ENCODE measurements at places on chromosomes 6 and 20. TPM values are rescaled to one million over a fixed set of nuclear protein-coding genes. Genes with fewer than 3 reads are reported as not detected.
A peak's percentile ranks its signal among the peaks of the same experiment; 100 is the strongest.

CALHM4 gene
- total RNA-seq, result 0.22 TPM

DNA sequence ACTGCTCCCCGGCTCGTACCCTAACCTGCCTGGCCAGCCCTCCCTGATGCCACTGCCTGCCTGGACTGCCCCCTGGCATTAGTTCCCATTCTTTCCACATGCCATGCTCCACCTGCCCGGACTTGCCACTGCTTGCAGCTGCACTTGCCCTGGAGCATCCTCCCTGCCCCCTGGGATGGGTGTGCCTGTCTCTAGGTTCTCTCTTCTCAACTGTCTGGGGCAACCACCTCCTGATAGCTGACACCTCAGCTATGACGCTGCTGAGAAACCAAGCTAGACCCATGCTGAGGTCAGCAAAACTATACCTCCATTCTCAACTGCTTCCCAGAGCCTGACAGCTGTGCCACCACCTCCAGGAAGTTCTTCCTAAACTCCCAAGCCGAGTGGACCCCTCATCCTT lies 72.1 kb downstream of the PERP start:
- no peak for DNase-seq

DNA sequence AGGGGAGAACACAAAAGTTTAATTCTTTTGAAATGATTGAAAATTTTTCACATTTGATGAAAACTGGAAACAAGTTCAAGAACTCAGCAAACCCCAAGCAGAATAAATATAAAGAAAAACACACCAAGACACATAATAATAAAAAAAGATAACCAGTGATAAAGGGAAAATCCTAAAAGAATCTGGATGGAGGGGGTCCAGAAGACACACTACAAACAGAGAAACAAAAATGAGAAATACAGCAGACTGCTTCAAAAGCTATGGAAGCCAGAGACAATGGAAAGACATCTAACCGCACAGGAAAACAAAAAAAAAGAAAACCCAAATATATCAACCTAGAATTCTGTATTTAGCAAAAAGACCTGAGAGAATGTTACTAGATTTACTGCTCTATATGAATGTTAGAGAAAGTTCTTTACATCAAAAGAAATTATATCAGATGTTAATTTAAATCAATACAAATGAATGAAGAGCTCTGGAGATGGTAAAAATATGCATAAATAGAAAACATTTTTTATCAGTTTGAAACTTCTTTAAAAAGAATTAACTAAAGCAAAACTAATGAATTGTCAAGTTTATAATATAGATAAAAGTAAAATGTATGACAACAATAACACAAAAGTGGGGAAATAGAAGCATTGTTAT lies 310.7 kb upstream of the PREP start:
- DNase-seq, result no peak

GRCh38 chr20:62156592-62157386 lies 13.2 kb downstream of the SS18L1 start:
- peak; percentile 55 for DNase-seq

DNA sequence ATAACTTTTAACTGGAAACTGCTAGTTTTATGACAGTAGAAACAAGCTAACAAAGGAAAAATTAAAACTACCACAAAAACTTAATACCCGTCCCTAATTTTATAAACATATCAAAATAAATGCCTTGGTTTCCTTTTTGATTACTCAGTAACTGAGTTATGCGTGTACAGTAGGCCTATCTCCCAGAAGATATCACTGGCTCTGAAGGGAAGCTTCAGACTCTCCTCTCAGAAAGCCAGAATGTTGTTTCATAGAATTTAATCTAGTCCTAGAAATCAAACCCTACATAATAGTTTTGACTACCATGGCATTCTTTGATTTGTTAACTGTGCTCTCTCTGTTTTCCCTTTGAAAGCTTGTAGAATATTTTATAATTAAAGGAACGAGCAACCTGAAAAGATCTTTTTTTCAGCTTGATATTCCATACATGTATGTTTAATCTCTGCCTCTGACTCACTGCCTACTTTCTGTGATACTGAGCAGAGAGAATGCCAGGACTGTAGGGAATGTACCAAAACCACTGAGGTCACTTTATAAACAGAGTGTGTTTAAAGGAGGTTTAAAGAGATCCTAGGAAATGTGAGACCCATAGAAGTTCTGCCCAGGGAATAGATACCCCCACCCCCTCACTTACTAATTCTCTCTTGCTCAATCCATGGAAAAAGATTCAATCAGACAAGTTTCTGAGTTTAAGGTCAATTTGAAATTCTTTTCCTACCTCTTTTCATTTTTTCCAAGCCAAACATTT lies 311.5 kb downstream of the HDGFL1 start:
- peak; percentile 86 for DNase-seq

GRCh38 chr6:163491737-163492300 lies 77.3 kb downstream of the QKI start:
- DNase-seq, result no peak

HLA-DMA gene
- total RNA-seq, result 0.44 TPM

- no peak for DNase-seq
Measured at GRCh38 chr20:5949943-5950270, 426 bp downstream of the TRMT6 start.

DNA sequence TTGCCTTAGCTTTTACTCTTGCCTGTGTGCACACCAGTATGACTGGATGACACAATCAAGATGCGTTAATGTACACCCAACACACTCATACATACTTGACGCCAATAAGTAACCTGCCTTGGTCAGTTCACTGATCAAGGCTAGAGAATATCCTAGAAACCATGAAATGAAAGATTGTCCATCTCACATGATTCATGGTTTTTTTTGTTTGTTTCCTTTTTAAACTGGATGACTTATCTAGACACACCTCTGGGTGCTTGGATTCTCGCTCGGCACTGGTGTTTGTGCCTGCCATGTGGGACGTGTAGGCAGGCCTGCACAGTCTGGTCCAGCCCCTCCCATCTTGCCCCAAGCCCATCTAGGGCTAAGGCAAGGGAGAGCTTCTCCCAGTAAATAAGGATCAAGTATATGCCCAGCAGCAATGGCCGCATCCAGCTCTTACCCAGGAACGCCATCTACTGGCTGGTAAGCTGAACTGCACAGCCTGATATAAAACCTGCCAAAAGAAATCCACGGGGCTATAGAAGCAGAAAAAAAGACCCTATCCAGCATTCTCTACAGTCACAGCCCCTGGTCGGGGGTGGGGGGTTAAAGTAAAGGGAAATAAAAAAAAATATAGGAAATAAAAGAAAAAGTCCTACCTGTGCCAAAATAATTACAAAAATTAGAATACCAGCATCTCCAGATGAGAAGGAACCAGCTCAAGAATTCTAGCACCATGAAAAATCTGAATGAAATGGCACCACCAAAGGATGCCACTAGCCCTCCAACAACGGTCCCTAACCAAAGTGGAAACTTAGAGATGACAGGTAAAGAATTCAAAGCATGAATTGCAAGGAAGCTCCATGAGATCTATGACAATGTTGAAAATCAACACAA lies 73.3 kb downstream of the OTOR start:
- DNase-seq, result peak; percentile 52

- DNase-seq, result no peak
Measured at GRCh38 chr6:159754959-159755914, 6.6 kb upstream of the ACAT2 start.

HAO1 gene
- not detected for total RNA-seq

- DNase-seq, result peak; percentile 80
Measured at GRCh38 chr6:116268589-116269293, 11.0 kb downstream of the TSPYL1 start.

DNA sequence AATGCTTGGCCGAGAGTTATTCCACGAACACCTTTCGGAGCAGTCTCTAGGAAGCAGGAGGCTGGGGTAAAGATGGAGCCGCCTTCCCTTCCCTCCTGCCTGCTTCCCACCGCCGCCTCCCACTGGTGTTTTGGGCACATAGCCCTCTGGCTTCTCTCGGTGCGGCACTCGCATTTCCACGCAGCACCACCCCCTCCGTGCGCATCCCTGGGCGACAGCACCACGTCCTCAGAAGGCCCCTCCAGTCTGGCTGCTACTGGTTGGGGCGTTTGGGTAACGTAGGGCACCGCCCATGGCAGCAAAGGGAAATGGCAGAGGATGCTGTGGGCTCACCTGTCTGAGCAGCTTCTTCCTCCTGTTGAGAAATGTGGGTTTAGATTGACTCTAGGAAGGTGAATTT lies 2.4 kb downstream of the COL20A1 start:
- no peak for DNase-seq

DNA sequence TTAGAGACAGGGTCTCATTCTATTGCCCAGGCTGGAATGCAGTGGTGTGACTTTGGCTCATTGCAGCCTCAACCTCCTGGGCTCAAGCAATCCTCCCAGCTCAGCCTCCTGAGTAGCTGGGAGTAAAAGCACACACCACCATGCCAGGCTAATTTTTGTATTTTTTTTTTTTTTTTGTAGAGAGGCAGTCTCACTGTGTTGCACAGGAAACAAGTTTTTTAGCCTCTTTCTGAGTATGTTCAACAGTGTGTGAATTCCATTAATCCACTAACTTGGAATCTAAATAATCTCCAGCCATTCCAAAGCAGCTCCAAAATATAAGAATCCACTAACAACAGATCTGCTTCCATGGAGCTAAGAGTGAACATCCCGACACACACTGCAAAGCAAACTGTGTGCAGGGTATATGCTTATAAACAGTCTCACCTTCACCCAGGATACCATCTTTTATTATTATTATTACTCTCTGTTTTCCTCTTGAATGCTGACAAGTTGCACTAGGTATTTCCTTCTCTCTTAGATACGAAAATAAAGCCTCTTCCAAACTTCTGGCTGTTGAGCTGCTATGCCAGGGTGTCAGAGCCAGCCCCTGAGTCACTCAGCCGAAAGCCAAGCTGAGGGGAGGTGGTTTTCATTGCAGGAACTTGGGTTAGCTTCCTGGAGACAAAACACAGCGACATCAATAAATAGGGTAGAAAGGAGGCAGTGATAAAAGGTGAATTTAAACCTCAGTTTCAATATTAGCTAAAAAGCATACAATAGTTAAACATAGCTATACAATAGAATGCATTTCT lies 264.9 kb downstream of the HIVEP2 start:
- DNase-seq, result peak; percentile 69

GRCh38 chr6:102474041-102474807 lies 1080.7 kb downstream of the GRIK2 start:
- no peak for DNase-seq

HSPA1L gene
- 0.87 TPM for total RNA-seq

DNA sequence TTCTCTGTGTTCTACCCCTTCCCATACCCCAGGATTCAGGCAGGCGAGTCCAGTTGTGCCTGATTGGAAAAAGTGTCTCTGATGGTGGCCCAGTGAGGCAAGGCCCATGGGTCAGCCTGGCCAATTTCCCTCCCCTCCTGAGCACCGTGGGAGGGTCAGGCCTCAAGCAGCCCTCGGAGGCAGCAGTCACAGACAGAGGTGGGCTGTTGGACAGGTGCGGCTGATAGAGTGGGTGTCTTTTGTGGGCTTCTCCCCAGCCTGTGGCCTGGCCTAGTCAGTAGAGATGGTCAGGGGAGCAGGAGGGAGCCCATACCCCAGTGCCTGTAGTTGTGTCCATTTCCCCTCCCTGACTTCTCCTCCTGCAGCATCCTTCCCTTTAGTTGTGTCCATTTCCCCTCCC lies 8.9 kb downstream of the MYT1 start:
- DNase-seq, result no peak

RBPJL gene
- not detected for total RNA-seq

GRCh38 chr6:30562470-30563425 lies 5.7 kb downstream of the PRR3 start:
- DNase-seq, result no peak

DNA sequence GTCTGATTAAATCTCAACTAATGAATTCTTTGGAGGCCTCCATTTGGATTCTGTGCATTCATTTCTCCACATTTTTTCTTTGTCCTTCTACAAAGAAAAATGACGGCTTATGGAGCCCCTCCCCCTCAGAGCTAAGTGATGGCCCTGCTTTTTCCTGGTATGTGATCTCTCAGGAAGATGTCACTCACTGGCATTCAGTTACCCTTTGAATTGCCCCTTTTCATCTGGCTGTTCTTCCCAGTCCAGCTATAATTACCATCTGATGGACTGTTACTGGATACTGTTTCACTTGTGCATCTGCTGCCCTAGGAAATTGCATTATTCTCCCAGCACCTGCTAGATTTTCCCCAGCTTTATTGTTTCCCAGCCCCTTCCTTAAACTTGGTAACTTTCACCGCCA lies 151.9 kb downstream of the CFAP61 start:
- DNase-seq, result no peak

GSTA5 gene
- total RNA-seq, result not detected

DNA sequence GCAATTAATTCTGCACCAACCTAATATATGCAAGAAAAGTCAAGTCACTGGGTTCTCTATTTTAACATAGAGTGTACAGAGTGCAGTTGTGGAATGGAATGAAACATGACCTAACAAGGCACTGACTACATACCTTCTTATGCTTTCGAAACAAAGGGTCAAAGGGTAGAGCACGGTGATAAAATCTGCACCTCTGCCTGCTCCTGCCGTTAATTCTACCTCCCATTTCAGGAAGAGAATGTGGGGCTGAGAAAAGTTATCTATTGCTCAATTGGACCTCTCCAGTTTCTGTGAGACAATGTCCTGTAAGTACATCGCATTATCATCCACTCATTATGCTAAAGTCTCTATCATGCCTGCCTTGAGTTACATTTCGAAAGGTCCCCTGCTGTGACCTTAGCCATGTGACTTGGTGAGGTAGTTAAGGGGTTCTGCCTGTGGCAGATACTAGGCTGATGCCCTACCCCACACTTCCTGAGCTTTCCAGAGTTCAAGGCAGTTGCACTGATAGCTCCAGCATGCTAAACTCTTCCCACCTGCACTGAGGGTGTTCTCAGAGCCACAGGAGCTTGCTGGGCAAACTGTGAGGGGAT lies 14.0 kb upstream of the MOCS1 start:
- DNase-seq, result no peak

DNA sequence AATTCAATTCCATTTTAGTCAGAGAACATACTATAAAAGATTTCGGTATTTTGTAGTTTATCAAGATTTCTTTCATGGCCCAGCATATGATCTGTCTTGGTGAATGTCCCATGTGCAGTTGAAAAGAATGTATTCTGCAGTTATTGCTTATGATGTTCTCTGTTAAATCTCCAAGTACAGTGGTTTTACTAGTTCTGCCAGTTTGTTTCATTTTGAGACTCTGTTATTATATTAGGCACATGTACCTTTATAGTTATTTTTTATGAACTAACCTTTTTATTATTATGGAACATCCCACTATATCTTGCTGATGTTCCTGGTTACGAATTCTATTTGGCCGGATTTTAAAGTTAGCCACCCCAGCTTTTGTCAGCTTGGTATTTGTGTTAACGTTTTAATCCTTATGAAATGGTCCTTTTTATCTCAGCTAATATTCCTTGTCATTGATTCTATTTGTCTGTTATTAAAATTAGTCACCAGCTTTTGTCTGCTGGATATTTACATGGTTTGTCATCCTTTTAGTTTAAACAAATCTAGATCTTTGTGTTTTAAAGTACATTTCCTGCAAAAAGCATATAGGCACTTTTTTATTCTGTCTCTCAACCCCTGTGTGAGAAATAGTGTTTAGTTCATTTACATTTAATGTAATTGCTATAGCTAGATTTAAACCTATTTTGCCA lies 48.9 kb downstream of the VTA1 start:
- DNase-seq, result peak; percentile 24
